BE2C (cell line): ENCODE measurements at places on chromosomes 7 and 10.

- DNase-seq = no peak
These were observed 205.3 kb downstream of the ARHGAP21 start for GRCh38 chr10:24518411-24518810.

- DNase-seq = no peak
These were observed 266.3 kb downstream of the PPP1R3A start for GRCh38 chr7:113652501-113652900.

DNA sequence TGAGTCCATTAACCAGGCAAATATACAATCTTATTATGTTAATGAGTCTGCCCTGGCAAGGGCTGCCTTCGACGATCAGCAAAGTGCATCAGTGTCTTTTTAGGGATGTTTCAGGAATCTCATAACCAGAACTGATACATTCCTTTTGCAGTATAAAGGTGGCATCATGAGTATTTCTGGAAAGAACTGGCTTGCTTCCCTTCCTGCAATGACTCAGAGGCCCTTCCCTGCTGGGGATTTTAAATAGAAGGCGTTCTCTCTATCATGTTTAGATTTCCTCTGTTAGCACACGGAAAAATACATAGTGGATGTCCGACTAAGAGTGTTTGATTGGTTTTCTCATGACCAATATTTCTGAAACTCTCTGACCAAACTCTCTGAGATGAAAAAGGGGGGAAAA, 1.8 kb downstream of the NPS start:
- DNase-seq = no peak

GRCh38 chr7:155187061-155187785, 110.5 kb upstream of the INSIG1 start:
- no peak for DNase-seq

DNA sequence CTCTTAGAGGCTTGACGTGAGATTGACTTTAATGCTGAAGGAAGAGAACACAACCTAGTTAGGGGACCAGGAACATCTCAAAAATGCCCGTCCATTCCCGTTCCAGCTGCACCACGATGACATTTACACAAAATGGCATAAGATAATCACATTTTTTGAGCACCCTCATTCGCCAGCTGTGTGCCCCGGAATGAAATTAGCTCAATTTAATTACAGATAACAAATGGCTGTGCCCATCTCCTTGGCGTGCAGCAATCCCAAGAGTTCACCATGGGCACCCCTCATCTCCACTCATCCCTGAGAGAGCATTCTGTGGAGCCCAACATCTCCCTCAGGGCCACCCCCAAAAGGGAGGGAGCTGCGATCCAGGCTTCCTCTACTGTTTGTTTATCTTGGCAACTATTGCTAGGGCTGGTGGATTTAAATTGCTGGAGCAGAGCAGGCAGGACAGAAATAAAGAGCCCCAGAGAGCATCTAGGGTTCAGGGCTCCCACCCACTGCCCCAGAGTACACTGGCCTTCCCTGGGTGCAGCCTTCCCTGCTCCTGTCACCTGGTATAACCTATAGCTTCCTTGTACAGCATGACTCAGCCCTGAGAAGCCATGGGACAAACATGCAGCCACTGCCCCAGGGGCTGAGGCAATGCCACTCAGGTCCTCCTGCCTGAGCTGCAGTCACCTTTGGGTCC, 263.5 kb downstream of the ZEB1 start:
- DNase-seq = peak; percentile 56

DNA sequence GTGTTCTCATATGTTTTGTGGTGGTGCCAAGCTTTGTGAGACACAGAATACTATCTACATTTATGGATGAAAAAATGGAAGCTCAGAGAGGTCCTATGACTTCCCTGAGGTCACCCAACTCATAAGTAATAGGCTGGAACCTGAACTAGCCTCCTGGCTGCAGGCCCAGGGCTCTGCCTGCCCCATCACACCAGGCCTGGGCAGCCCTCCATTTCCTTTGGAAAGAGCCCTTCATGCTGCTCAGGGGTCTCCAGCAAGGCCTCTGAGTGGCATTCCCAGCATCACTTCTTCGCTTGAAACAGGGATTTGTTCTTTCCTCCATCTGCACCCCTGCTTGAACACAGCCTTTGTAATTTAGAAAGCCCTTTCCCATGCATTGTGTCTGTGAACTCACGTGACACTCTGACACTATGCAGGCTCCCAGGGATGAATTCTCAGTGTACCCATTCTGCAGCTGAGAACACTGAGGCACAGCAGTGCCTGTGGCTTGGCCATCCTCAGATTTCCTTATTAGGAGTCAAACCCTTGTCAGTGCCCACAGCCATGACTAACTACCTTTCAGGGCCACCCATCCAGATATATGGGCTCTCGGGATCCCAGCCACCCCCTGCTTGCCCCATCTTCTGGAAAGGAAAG, 127.8 kb upstream of the PPIF start:
- no peak for DNase-seq

DNA sequence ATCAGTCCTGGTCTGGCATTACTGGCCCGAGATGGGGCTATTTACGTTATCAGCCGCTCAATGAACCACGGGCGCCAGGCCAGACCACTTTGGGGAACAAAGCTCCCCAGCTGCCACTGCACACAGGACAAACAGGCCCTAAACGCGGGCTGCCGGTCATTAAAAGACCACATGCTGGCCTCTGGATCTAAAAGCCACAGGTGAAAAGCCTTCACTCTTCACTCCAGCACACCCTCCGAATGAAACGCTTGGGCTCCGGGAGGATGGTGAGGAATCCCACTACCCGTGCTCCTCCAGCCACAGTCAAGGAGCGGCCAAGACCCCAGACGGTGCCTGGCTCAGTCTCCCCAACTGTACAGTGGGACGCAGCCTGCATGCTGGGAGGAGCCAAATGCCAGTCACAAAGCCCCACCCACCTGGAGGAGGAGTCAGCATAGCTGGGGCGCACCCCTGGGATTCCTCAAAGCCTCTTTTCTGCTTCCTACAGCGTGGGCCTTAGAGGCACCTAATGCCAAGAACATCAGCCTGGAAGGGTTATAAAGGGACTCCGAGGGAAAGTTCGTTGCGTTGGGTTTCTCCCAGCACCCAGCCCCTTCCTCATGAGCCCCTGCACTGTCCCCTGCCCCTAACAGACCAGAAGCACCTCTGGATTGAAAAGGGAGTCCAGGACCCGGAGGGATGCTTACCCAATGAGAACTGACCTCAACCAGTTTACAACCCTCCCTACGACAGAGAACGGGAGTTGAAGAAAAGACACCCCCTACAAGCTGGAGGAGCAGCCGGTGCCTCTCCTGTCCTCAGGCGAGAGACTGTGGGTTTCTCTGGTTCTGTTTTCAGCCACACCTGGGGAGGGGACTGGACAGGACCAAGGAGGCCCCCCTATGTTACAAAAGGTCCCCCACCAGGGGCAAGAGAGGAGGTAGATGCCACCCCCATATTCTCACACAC, 4.7 kb downstream of the PDGFA start:
- DNase-seq = no peak

DNA sequence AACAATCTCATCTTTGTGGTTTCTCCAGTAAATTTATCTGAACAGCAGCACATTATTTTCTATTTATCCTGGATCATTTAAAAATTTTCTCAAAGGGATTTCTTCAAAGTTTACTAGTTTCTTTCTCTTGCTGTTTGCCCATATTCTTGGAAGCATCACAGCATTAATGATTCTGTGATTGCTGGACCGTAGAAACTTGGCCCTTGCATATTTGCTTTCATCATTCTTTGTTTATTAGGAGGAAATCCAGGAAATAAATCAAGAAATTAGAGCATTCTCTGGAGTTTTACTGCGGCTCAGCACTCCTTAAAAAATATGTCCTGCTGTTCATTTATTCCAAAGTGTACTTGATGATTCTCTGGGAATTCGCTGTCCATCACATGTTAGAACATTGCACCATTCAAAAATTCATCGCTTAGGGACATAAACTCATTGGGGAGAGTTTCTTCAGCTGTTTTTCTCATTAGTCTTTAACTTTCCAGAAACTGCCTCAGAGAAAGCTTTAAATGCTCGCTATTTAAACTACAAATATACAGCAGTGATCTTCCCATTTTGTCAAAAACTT, 264.0 kb upstream of the CDC14C start:
- no peak for DNase-seq

DNA sequence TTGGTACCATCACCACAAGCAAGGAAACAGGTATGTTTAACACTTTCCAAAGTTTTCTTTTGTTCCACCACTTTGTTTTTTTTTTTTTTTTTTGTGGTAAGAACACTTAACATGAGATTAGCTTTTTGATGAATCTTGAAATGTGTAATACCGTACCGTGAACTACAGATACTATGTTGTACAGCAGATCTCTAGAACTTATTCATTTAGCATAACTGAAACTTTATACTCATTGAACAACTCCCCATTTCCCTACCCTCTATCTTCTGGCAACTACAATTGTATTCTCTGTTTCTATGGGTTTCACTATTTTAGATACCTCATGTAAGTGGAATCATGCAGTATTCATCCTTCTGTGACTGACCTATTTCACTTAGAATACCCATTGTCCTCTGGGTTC, 162.7 kb upstream of the ITGB1 start:
- no peak for DNase-seq

DNA sequence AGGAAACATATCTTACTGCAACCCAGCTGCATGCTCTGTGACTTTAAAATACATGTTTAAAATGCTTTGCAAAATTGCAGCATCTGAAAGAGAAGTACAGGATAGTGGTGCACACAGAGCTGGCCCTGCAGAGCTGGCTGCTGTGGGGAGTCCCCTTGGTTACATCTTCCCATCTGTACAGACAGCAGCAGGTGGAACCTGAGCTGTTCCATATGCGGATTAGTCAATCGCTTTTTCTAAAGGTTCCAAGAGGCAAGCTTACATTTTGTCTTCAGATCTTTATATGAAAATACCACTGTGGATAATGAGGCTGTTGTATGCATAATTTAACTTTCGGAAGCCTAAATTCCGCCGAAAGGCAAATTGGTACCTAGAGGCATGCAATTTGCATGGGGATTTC, 444.1 kb downstream of the NRG3 start:
- no peak for DNase-seq

DNA sequence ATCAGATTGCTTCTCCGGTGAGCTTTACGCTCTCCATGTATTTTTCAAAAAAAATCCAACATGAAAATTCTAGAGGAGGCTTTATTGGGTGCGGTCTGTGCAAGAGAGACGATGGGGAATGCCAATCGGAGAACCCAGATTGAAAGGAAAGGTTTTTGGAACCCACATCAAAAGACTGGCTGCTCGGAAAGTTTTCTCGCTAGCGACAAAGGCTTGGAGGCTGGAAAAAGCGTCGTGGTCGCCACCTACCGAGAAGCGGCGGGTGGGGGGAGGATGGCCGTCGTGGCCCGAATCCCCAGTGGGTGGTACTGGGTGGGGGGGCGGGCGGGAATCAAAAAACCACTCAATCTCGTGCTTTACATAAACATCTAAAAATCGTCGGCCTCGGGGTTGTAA, 1.1 kb upstream of the GTF2I start:
- peak; percentile 75 for DNase-seq

DNA sequence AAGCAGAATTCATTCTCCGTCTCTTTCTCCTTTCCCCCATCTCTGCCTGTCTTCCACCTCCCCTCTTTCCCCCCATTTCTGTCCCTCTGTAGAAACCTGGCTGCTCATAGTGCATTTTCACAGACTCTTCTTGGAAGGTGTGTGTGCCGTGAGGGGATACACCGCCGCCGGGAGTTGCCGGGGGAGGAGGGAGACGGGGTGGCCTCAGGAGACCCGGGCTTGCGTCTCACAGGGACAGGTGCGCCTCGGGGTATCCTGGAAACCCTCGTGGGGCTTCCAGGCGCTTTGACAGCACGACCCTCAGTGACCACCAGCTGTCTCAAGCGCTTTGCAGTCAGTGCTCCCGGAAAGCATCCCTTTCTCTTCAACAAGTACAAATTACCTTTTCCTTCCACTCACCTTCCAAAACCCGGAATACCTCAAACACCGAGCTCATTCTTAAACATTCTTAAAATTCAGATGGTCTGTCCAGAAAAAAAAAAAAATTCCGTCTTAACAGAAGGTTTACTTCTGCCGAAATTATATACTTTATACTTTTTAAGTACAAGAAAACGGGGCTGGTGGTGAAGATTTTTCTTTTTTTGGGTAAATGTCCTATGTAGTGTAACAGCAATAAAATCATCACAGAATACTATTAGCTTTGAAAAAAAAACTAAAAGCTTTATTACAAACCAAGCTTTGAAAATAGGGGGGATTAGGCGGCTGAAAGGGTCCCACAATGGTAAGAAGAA, 8.2 kb downstream of the EMX2 start:
- no peak for DNase-seq

GRCh38 chr7:95811846-95812445, 39.6 kb downstream of the DYNC1I1 start:
- DNase-seq = peak; percentile 34

DNA sequence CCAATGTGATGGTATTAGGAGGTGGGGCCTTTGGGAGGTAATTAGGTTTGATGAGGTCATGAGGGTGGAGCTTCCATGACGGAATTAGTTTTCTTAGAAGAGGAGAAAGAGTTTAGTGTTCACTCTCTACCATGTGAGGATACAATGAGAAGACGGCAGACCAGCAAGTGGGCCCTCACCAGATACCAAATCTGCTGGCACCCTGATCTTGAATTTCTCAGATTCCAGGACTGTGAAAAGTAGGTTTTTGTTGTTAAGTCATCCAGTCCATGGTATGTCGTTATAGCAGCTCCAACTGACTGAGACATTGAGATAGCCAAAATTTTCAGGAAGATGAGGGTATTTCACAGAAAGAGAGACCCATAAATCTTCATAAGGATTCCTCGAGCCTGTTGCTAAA, 3.6 kb upstream of the TMEM196 start:
- DNase-seq = no peak

- no peak for DNase-seq
These were observed 103.8 kb downstream of the INPP5A start for GRCh38 chr10:132641401-132641800.

DNA sequence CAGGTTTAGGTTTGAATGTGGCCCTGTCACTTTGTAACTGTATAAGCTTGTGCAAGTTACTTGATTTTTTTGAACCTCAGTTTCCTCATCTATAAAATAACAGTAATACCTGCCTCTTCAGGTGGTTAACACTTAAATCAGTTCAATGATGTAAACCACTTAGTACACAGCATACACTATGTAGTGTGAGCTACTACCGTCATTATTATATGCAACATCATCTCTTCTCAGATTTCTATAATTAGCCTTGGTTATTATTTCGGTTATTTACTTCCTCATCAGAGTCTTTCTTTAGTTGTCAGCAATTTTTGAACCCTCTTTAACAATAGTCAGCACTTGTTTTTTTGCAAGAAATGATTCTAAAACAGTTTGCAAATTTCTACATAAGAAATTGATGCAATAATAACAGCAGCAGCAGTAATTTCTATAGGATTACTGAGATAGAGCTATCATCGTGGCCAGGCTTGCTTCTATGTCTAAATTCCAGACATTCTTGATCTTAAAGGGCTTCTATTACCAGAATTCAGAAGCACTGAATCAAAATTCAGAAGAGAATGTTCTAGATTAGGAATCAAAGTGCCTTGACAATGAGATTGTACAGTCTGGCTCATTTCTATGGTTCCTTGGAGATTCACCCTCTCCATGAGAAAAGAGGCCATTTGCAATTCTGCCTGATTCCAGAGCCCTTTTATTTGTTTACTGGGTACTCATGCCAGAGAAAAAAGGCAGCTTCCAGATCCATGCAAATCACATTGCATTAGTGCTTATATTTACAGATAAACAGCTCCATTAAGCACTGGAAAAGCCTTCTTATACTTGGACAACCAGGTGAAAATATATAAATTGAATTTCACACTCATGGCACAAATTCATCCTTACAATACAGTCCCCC, 25.0 kb upstream of the WDR11 start:
- DNase-seq = no peak

- no peak for DNase-seq
These were observed 71.1 kb downstream of the SLC37A3 start for GRCh38 chr7:140327261-140327661.

GRCh38 chr10:15775513-15775912, 55.8 kb upstream of the ITGA8 start:
- DNase-seq = no peak
